ENCODE measurements at places on chromosomes 6 and 20.

GRCh38 chr6:96794980-96795379 lies 42.3 kb downstream of the GPR63 start:
- no peak for DNase-seq

DNA sequence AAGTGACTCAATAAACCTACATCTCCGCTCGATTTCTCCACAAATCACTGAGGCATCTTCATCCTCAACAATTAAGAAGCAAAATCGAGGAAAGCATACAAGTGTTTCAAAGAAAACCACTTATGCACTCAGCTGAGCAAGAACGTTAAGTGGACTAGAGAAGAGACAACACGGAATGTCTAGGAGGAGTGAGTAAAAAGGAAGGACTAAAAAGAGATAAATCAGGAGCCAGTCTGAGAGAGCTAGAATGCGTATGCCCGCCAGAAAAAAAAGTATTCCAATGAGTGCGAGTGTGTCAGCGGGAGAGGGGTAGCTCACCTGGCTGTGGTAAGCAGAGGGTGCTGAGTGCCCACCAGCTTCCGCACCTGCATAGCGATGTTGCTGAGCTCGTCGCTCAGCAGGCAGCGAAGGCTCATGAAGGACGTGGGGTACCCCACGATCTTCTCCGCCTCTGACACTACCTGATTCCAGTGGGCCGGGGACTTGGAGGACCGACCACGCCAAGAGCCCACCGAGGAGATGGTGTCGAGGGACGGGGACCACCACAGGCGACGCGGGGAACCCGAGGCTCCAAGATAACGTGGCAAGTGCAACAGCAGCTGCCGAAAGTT lies 587 bp downstream of the PDSS2 start:
- peak; percentile 64 for DNase-seq

DNA sequence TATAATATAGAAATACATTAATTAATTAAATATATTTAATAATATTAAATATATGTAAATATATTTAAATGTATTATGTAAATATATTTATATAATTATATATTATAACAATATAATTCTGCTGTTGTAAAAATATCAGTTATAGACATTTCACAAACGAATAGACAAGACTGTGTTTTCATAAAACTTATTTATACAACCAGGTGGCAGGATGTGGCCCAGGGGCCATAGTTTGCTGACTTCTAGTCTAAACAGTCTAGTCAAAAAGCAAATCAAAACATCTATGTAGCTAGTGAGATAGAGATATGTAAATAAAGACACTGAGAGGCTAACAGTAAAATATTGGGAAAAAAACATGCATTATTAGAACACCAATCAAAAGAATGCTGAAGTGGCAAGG lies 136.4 kb downstream of the TBXT start:
- DNase-seq, result no peak

DNA sequence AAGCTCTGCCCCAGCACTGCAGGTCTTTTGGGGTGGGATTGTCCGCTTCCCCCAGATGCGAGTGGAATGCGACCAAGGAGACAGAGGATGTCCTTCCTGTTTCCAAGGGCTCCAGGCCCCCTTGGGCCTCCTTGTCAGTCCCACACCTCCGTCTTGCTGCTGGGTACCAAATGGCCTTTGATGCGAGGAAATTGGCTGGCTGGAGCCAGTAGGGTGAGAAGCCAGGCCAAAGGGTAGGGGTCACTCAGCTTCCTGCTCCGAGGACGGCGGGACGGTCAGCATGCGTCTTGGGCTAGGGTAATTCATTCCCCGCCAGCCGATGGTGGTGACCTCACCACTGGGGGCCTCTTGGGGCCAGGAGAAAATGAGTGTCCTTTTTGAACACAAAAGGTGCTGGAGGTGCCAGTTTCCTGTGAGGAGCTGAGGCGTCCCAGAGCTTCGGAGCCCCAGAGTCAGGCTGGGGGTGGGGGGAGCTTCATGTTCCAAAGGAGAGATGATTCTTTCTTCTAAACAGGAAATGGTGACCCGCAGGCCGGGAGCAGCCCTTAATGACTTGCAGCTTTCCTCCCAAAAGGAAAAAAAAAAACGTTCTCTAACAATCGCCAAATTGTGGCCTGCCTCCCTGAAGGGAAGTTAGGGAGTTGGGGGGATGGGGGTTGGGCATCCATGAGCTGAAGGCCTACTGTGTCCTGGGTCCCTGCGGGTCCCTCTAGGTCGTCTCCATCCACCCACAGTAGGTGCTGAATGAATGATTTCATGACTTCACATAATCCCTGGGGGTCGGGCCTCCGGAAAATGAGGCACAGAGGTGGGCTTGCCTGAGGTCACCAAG lies 6.7 kb downstream of the SNAI1 start:
- DNase-seq, result peak; percentile 35

- no peak for DNase-seq
Measured at GRCh38 chr20:58579819-58580473, 64.7 kb upstream of the APCDD1L start.

DNA sequence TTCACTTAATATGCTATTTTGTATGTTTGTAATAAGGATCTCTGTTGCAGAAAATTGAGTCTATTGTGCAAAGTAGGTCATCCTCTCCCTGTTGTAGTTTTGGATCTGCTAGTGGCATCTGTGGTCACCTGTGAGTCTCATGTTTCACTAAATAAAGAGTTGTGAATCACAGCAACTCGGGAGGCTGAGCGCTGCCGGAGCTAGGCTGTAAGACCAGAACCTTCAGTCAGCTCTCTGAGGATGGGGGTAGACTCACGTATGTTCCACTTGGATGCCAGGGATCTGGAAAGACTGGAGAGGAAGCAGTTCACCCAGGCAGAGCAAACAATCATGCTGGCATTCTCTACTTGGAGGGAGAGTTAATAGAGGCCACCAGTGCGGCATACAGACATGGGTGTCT lies 187.3 kb upstream of the FOXA2 start:
- DNase-seq, result no peak

DNA sequence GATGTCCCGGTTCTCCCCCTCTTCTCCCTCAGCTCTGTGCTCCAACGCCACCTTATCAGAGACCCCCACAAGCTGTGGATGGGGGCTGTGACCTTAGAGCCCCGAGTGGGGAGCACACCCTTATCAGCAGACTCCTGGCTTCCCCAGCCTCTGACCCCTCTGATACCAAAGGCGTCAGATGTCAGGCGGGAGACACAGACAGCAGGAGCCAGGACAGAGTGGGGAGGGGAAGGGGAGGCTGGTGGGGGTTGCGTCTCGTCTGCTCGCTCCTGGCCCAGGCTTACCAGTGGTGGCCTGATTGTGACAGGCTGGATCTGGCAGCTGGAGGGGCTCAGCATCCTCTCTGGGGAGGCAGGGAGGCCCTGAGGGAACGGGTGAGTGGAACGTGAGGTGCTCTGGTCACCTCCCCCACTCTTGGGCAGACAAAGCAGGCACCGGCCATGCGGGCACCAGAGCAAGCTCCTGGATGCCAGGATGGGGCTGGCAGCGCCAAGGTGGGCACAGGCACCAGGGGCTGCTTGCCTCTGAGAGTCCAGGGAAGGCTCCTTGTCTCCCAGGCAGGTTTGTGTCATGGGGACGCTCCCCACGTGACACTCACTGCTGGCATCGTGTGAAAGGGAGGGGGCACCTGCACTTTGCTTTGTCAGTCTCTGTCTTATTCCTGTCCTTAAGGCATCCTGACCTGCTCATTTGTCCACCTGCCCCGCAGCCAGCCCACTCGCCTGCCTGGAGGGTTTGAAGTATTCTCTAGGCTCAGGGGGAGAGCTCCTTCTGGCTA lies 27.8 kb upstream of the GATA5 start:
- DNase-seq, result no peak

DNA sequence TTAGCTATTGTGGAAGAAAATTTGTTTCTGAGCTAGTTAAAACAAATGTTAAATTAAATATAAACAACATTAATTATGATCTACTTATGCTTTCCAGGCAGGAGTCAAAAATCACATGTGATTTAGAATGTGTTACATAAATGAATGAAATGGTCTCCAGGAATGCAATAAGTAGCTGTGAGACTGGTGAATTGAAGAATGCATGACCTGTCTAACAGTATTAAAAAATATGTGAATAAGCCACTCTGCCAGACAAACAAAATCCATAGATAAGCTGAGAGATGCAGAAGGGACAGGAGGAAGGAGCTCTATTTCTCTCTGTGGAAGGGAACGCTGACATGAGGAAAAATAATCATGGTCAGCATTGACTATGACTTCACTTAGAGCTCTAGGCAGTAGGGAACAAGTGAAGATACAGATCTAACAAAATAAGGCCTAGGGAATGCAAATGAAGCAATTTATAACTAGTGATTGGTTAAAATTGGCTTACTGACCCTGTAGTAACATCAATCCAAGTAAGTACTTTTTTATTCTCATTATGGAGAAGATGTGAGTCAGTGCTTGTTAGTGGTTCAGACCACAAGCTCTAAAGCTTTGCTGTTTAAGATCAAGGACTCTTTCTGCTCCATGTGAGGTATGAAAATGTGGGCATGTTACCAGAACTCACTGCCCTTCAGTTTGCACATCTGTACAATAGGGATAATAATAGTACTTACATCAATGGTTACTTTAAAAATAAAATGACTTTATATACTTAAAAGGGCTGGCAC lies 432.6 kb downstream of the MMUT start:
- DNase-seq, result no peak

DNA sequence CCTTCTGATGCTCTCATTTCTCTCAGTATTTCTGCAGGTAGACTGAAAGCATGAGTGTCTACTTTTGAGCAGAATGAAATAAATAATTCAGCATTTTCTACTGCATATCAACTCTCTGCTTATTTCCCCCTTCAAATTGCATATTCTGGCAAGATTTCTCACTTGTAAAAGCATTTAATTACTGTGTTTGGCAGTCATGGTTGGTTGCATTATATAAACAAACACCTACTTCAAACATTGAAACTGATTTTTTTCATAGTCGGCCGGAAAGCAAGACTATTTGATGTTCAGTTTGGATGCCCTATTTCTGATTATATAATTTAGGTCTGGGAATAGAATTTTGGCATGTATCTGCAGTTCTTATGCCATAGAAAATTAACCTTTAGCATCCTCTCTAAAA lies 73.1 kb downstream of the PLEKHG1 start:
- peak; percentile 44 for DNase-seq

DNA sequence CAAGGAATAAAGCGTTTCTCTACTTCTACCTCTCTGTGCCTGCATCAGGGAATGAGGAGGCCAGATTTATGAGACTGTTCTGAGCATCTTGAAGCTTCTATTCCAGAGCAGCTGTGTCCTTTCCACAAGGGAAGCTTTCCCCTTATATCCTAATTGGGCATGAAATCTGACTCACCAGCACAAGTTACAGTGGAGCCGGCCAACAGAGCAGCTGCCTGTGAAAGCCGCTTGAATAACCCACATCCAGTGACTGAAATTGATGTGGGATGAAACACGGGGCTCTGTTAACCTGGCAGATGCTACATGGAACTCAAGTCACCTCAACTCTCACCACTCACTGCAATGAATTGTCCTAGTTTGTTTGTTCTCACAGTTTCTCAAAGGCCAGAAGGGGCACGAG lies 400.3 kb downstream of the TFAP2A start:
- DNase-seq, result no peak

- DNase-seq, result no peak
Measured at GRCh38 chr6:84953111-84953755, 188.8 kb upstream of the TBX18 start.

- DNase-seq, result no peak
Measured at GRCh38 chr20:59585714-59586409, 18.5 kb upstream of the PHACTR3 start.

GRCh38 chr6:56962441-56962840 lies 7.5 kb downstream of the BEND6 start:
- DNase-seq, result no peak

DNA sequence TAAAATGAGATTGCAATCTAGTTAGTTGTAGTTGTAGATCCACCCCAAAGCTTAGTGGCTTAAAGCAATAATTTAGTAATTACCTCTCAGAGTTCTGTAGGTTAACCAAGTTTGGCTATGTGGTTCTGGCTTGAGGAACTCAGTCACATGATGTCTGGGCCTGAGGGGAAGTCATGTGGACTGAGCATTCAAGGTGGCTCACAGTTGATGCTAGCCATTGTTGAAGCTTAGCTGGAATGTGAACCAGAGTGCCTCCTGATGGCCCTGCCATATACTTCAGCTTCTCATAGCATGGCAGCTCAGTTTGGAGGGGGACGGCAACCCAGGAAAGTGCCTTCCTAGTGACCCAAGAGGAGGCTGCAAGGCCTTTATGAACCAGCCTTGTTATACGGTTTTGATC lies 263.2 kb upstream of the RNF217 start:
- no peak for DNase-seq
